Omental fat pad (tissue), 4 donors: ENCODE measurements at places on chromosomes 6 and 20. TPM values are rescaled to one million over a fixed set of nuclear protein-coding genes. Genes with fewer than 3 reads are reported as not detected.

DNA sequence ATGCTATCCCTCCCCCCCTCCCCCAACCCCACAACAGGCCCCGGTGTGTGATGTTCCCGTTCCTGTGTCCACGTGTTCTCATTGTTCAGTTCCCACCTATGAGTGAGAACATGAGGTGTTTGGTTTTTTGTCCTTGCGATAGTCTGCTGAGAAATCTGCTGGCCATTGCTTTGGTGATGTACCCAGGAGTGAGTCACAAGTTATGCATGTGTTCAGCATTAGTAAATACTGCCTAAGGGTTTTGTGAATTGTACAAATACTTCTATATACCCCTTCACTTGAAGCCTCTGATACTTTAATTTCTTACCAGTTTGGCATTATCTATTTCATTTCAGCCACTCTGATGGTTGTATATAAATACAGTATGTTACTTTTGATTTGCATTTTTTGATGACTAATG is 711.3 kb upstream of the GJE1 start:
- DNase-seq = no peak

The GSTA3 gene
- total RNA-seq = not detected

DNA sequence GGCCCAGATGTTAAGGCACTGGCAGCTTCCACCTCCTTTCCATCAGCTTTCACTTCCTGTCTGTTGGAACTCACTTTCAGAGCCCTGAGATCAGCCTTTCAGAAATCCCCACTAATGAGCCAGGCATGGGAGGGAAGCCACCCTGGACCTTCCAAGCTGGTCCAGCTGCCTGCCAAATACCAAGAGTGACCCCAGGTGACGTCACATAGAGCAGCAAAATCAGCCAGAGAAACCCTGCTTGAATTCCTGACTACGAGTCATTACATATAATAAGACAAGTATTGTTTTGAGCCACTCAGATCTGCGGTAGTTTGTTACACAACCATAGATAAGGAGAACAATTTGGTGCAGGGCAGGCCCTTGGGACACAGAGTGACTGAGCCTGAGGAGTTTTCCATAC is 556.0 kb upstream of the JAG1 start:
- no peak for DNase-seq

The AIF1 gene
- 72.5 TPM for total RNA-seq

The PGC gene
- not detected for total RNA-seq

GRCh38 chr6:129567374-129567773 is 142.6 kb downstream of the ARHGAP18 start:
- DNase-seq = no peak

DNA sequence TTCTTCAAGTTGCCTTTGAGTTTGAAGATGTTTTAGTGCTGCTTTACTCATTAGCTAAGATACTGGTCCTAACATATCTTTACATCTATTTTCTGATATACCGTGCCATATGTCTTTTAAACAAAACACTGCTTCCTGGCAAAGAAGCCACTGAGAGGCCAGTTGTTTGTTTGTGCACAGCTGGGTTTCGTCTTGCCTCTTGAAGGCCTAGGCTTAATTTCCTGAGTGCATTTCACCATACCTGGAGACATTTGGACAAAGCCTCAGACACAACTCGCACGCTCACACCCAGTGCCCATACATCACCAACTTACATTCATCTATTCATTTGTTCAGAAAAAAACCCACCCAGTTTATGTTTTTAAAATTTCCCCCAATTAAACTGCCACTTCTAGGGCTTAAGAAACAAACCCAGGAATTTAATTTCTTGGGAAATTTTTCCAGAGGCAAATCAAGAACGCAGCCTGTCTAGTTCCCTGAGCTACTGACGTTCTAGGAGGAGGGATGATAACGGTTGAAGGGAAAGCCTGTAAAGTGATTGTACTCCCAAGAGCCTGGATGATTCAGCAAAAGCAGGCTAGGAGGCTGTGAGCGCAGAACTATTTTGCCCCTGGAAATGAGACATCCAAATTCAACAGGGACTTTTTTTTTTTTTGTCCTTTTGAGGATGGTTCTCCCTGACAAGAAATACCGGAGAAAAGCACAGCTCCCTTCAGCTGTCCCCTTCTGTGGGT is 77.7 kb downstream of the OLIG3 start:
- no peak for DNase-seq

The CRISP3 gene
- not detected for total RNA-seq

- no peak for DNase-seq
Observed at GRCh38 chr6:16437095-16437494, 198.7 kb downstream of the GMPR start.

DNA sequence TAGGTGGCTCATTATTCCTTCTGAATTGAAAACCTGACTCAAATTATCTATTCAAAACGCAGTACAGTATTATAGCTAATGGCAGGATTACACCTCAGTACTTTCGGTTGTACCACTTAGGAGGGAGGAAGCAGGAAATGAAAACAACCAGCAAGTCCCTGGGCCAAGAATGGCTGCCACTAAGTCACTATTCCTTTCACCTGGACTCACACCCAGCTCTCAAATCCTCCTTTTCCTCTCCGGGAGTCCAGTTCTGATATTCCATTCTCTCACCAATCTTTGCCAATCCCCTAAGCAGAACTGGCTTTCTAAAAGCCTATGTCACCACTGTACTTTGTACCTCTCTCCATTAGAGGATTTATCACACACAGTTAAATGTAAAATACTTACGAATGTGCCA is 20.6 kb downstream of the TMEM242 start:
- DNase-seq = no peak

The SALL4 gene
- 0.24 TPM for total RNA-seq

DNA sequence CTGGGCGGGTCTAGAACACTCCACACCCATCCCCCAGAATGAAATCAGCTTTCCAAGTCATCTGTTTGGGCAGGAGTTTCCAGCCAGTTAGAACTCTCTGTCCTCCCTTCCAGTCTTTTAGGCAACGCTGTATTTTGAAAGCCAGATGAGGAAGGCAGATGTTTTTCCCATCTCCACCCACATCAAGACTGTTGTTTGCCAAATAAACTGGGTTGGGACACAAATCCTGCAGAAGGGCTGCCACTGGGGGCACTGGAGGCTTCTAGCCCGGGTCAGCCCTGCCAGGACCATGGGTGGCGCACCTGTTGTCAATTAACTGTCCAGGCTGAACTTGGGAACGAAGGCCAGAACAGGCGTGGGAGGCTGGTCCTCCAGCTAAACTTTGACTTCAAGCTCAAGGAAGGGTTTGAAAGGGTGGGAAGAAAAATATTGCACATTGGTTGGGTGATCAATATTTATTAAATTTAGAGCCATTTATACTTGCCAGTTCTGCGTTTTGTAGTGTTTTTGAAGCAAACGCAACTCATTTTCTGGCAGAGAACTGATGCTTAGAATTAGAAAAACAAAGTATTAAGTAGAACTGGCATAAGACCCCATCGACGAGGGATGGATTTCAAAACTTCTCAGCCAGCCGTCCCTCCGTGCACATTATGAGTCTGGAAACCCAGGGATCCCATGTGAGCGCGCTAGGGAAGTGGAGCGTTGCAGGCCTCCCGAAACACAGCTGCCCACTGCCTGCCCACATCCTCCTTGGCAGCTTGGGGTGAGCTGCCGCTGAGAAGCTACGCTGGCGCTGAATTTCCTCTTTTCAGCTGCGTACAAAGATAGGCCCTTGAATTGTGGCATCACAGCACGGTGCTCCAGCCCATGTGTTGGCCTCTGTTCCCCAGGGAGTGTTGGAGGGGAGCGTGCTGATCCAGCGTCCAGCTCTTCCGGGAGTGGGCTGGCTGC is 297.4 kb downstream of the QKI start:
- no peak for DNase-seq

DNA sequence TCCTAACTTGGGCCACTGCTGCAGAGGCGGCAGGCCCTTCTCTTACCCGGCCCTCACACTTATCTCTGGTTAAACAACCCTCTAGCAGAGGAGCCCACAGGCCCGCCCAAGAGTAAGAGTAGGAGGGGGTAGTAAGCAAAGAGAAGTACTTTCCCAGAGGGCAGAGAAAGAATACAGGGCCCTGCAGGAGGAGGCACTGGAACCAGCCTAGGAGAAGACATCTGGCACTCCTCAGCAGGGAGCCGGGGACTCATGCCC is 10.1 kb downstream of the MTCH1 start:
- DNase-seq = no peak

DNA sequence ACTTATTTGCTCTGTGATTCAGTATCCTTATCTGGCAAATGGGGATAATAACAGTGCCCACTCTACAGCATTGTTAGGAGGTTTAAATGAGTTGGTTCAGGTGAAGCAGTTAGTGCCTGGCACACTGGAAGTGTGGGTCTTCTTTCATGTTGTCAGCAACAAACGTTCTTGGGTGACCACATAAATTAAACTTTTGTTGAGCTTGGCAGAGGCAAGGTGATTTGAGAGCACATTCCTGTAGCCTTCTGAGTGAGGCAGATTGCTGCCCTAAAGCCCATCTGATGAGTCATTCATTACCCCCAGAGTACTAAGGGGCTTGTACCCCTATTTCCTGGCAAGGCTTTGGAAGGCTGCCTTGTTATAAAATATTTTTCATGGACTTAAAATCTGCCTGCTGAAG is 25.8 kb downstream of the SEC23B start:
- DNase-seq = no peak

DNA sequence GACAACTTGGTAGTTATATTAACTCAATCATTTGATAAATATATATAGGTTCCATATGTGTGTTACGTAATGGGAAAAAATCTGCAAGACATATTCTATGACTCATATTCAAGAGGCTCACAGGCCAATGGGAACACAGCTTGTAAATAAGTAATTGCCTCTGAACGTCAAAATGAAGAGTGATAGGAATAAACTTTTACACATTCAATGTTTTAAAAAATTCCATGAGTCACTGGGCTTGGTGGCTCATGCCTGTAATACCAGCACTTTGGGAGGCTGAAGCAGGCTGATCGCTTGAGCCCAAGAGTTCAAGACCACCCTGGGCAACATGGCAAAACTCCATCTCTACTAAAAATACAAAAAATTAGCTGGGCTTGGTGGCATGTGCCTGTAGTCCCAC is 209.4 kb upstream of the MCHR2 start:
- DNase-seq = no peak

DNA sequence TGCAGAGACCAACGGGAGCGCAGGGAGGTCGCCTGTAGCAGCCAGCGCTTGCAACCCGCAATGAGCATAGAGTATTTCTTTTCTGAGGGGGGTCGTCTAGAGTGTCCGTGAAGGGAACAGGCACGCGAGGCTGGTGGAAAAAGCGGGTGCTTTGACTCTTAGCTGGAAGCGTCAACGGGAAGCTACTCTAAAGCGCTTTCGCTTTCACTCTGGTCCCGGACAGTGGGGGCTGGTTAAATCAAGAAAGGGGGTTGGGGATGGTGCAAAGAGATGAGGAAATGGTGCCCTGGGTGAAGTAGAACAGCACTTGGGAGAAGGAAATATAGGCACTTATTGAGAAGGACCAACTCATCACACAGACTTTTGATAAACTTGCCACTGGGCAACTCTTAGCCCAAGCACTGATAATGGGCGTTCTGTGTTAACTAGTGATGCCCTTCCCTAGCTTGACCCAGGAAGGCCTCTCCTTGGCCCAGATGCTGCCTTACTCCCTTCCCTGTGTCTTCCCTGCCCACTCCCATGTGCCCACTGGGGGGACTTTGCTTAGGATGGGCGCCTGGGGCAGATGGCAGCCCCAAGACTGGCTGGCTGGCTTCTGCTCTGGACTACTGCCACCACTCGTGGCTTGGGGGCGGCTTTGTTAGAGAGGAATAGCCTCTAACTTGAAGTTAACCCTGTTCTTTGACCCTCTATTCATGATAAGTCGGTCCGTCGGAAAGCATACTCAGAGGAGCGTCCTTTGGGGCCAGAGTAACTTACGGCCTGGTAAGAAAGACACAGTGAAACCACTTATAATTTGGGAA is 585 bp downstream of the PSMB9 start:
- no peak for DNase-seq

GRCh38 chr6:106976270-106976669 is 1.7 kb upstream of the CD24 start:
- DNase-seq = no peak

- DNase-seq = no peak
Observed at GRCh38 chr6:128993166-128993565, 110.2 kb downstream of the LAMA2 start.

The NFKBIE gene
- 13.1 TPM for total RNA-seq

DNA sequence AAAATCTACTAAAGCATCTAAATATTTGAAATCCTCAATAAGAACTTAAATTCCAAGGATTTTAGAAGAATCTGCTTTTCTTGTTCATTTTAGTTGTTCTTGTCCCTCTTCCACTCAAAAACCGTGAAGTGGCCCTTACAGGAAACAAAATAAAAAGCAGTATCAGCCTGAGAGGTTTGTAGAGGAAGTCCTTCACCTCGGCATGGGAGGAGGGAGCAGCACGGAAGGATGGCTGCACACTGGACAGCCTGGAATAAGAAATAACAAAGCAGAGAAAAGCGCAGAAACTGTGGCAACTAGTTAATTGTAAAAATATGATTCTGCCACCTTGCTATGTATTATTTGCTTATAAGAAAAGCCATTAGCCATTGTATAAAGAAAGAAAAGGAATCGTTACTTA is 46.1 kb downstream of the RALGAPA2 start:
- no peak for DNase-seq

The PLA2G7 gene
- 24.4 TPM for total RNA-seq

GRCh38 chr6:128335963-128336362 is 184.4 kb downstream of the PTPRK start:
- no peak for DNase-seq

The SGK2 gene
- 14.3 TPM for total RNA-seq

GRCh38 chr6:35486005-35486925 is 10.6 kb downstream of the TEAD3 start:
- DNase-seq = no peak

DNA sequence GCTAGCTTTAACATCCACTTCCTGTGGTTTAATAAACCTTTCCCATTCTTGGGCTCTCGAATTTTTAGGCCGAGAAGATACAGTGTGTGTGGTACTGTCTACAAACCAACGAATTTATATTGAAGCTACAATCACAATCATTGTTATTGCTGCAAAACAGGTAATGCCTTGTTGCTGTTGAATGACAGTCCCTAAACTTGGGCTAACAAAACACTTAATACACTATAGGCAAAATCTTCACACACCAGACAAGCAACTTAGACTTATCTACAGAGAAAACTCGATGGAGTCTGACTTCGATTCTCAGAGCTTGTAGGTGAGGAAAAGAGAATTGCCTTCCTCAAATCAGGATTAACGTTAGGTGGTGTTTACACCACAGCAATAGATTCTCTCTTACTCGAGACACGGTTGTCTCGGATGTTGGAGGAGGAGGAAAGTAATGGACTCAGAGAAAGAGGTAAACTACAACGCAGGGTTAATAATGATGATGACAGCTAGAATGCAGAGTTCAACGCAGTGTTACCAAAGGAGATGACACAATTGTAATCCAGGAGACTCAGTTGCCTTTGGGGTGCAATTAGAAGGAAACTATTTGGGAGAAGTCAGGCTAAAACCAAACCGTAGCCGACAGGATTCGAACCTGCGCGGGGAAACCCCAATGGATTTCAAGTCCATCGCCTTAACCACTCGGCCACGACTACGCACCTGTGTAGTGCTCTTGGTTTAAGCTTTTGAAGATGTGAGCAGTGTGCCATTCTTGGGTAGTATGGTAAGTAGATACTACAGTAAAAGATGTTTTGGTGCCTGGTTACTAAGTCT is 32.5 kb upstream of the ZNF184 start:
- no peak for DNase-seq
